Stimulated activated CD8-positive, alpha-beta memory T cell treated with anti-CD3 and anti-CD28 coated beads, Interleukin-4, amount 100 ng/mL, for 4 hours (primary cell): ENCODE measurements at places on chromosomes 3 and 15.

GRCh38 chr3:52333869-52334557, 17.9 kb downstream of the DNAH1 start:
- no peak for DNase-seq

GRCh38 chr15:31292391-31293015, 34.1 kb upstream of the KLF13 start:
- no peak for DNase-seq

- DNase-seq = no peak
Measured at GRCh38 chr3:111173328-111173900, 101.8 kb downstream of the NECTIN3 start.

DNA sequence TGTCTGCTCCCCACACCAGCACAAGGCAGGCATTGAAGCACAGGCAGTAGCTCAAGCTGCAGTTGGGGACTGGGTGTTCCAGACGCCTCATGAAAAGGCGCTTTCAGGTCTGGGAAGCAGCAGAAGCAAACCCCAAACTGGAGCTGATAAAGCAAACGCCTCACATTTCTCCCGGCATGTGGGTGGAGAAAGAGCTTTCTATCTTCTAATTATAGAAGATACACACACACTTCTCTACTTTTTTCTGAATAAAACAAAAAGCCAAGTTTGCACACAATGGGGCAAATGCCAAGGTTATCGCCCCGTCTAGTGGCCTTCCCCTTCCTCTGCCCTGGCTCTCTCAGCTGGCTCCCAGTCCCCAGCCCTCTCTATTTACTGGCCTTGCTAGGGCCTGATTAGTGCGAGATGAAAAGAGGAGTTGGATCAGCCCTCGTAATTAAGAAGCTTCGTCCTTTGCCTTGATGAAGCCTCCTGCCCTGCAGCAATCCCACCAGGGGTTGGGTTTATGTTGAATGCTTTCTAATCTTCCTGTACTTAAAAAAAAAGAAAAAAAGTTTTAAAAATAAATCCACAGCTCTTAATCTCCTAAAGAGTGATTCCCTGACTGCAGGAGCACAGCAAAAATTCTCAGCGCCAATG, 120.2 kb downstream of the MEGF11 start:
- no peak for DNase-seq

- DNase-seq = peak; percentile 61
Measured at GRCh38 chr3:150787741-150788370, 24.9 kb upstream of the SIAH2 start.

DNA sequence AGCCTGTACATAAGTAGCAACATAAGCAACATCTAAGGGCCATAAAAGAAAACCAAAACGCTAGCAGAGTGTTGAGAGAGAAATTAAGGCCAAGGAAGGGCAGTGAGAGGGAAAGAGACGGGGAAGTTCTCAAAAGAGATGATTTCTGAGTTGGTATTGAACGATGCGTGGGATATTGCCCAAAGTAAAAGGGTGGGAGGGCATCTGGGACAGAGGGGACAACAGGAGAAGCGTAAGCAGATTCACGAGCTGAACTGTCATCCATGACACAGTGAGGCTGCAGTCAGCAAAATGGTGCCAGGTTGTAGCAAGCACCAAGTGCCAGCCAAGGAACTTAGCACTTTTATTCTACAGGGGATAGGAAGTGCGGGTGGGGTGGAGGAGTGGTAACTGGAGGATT, 11.8 kb downstream of the NCEH1 start:
- no peak for DNase-seq

DNA sequence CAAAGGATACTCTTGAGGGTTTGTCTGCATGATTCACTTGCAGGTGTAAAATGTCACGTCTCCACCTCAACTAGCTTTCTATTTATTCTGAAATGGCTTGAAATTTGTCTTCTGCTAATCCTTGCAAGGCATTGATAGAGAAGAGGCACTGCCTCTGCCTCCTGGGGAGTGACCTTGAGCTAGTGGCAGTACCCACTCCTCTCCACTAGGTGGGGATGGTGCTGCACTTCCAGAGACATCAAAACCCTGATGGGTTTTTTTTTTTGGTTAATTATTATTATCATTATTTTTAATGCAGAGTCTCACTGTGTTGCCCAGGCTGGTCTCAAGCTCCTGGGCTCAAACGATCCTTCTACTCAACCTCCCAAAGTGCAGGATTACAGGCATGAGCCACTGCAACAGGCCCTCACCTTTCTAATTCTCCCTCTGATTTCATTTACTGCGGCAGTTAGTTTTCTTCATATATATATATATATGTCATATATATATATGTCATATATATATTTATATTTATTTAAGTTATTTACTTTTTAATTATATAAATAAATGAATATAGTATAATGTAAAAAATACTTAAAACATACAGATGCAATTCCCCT, 117.6 kb upstream of the EIF1B start:
- DNase-seq = peak; percentile 12

DNA sequence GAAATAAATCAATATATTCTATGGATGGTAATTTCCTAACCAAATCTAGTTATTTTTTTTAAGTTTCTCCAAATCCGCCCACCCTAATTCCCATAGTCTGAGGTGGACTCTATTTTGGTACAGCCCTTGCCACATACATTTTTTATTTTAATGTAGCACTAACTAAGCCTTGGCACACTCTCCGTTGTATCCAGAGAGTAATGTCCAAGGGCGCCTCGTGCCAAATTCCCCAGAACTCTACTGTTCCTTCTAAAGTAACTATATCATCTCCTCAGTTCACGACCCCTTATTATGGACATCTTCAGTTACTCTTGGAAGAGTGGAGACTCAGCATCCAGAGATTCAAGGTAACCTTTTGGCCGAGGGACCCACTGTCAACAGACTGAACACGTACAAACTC, 1.3 kb downstream of the VGLL3 start:
- no peak for DNase-seq

GRCh38 chr15:91473894-91474545, 374.0 kb downstream of the SV2B start:
- DNase-seq = no peak

- DNase-seq = no peak
Measured at GRCh38 chr15:51263726-51264125, 74.7 kb downstream of the CYP19A1 start.

GRCh38 chr3:112074006-112074405, 12.2 kb upstream of the C3orf52 start:
- DNase-seq = no peak

GRCh38 chr3:76264911-76265310, 479.6 kb upstream of the ZNF717 start:
- no peak for DNase-seq

GRCh38 chr15:101013201-101013550, 94.0 kb downstream of the LRRK1 start:
- no peak for DNase-seq

- DNase-seq = no peak
Measured at GRCh38 chr3:157152438-157152837, 7.5 kb downstream of the CCNL1 start.

GRCh38 chr3:146345900-146346299, 95.0 kb upstream of the PLSCR4 start:
- no peak for DNase-seq

GRCh38 chr3:126915015-126915414, 67.9 kb upstream of the PLXNA1 start:
- DNase-seq = no peak

DNA sequence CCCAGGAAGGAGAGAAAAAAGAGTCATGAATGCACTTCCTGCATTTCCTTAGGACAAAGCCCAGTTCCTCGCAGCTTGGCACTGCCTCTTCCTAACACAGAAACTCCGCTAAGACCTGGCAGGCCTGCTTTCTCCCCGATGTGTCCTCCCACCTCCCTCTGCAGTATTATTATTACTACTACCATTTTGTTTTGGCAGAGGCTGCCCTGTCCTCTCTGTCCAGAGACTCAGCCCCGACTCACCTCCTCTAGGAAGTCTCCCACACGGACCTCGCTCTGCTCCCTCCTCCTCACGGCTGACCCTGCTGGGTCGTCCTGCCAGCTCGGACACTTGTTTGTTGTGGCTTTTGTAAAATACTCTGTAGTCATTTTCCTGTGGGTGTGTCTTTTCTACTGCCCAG, 107.2 kb upstream of the HACD2 start:
- no peak for DNase-seq

DNA sequence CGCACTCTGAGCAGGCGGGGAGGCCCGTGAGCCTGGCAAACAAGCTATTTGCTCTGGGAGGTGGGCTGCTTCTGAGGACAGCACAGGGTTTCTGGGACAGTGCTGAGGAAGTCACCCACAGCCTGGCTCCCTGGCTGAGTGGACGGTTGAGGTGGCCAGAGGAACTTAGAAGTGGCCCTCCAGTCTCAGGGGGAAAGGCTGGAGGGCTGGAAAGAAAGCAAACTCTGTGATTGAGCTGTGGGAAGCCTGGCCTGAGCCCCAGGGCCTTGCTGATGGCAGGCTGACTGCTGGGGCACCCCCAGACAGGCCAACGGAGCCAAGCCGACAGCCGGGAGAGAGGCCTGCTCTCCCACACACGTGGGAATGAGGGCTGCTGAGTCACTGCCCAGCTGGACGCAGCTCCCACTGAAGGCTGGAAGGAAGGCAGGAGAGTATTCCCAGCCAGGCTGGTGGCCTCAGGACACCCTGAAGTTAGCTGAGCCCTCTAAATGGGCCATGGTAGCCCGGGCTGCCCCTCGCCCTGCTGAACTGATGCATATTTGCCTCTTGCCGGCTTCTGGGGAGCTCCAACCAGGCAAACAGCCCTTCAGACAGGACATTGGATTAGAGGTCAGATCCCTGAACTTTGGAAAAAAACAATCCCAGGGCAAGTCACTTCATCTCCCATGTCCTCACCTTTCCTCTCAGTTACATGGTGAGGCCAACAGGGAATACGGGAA, 98.0 kb upstream of the TLE3 start:
- no peak for DNase-seq

DNA sequence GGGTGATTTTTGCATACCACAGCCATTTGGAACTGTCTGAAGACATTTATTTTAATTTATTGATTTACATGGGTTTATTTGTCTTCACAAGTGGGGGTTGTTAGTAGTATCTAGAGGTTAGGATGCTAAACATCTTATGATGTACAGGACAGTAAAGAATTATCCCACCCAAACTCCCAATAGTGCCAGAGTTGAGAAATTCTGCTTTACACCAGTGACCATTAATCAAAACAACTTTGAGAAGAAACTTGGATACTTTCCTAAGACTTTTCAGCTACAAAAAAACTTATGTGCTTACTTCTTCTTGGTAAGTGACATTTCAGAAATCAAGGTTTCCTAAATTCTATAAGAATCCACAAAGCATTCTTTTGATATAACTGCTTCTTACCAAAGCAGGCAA, 156.7 kb downstream of the SUCLG2 start:
- no peak for DNase-seq

- no peak for DNase-seq
Measured at GRCh38 chr15:83046558-83047127, 20.4 kb downstream of the BTBD1 start.

GRCh38 chr3:55014081-55014480, 86.2 kb upstream of the LRTM1 start:
- DNase-seq = no peak

DNA sequence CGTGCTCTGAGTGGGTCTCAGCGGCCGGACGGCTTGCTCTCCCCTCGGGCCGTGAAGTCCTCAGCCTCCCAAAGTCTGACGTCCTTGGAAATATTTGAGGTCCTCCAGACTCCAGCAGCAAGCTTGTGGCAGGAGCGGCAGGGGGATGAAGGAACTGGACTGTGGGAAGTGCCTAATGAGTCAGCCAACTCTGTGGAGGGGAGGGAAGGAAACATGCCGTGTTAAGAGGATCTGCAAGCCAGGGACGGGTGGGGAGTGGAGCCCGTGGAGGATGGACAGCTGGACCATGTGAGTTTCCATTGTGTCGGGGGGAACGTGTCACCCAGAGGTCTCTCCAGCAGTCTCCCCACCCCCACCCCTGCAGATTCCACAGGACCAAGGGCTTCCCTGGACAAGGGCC, 39.4 kb upstream of the IDH2 start:
- no peak for DNase-seq

- no peak for DNase-seq
Measured at GRCh38 chr3:120773932-120774331, 31.4 kb downstream of the GTF2E1 start.

DNA sequence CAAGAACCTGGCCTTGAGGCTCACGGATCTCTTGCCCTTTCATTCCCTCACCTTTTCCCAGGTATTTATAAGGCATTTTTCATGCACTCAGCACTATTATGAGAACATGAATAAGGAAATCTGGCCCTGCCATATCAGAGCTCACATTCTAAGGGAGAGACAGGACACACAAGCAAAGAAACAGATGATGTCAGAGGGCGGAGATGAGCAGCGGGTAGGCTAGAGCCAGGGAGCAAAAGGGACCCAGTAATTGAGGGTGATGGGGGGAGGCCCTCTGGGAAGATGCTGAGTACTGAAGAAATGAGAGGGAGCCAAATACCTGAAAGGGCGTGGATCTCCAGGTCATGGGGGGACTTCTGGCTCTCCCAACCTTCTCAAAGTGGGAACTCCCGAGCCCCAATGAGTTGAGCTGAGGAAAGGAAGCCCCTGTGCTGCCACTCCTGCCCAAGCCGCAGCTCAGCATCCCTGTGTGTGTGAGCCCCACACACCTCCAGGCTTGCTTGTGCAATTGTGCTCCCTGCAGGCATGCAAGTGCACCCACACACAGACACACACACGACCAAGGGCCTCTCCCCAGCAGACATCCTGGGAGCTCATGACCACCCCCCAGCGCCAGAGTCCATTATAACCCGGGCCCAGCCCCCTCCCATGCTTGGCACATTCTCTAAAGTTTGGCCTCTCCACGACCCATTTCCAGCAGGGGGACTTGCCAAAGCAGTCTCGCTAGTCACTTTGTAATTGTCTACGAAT, 81.4 kb upstream of the PXYLP1 start:
- no peak for DNase-seq

- DNase-seq = no peak
Measured at GRCh38 chr3:163878396-163878795, 1199.9 kb downstream of the SI start.

- DNase-seq = no peak
Measured at GRCh38 chr3:5186089-5186857, 1.2 kb upstream of the EDEM1 start.

DNA sequence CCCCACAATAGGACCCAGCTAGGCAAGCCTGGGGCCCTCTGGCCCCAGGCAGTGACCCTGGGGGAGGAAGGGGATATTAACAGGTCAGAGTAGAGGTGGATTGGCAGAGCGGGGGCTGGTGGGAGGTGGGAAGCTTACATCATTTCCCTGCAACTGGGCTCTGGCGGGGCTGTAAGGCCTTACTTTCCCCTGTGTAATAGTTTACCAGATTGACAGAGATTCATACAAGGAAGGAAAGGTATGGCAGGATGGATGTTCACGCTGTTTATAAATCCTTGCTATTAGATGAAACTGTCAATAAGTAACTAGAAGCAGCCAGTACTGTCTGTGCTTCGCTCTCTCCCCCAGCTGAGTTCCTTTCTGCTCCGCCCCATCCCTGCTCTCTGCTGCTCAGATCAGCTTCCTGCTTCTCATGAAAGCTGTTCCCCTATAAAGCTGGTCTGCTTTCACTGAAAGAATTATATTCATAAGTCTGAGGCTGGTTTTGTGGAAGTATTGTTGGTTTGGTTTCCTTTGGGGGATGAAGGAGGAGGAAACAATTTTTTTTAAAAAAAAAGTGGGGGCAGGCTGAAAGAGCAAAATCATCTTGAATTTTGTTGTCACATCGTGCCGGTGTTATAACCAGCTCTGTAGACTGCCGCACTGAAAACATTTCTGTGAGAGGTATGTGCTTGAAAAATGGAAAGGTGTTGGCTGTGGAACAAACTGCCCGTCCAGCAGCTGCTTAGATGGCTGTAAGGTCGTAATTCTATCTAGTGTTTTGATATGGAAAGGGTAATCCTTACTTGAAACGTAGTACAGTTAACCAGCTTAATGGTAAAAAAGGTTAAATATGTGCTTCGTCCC, 76.4 kb downstream of the BBX start:
- peak; percentile 4 for DNase-seq

GRCh38 chr3:69684309-69684961, 54.8 kb upstream of the MITF start:
- no peak for DNase-seq
